Tibial artery (tissue), 4 donors: ENCODE measurements at places on chromosomes 7 and 10.

- no peak for DNase-seq
Observed at GRCh38 chr7:24896031-24896501, 83.9 kb downstream of the OSBPL3 start.

DNA sequence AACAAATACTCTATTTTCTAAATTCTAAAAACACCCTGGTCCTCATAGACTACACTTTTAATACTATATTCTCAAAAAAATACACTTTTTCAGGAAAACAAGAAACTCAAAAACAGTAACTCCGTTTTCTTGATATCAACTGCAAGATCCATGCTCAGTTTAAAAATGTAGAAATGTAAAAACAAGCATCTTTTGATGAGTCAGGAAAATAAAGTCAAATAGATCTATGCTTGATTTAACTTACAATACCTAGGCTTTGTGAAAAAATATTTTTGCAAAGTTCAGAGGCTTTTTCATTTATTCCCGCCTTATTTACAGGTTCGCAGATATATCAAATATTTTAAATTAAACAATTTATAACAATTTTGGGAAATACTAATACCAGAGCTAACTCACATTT is 33.6 kb downstream of the POT1 start:
- no peak for DNase-seq

- DNase-seq: no peak
Observed at GRCh38 chr10:104340111-104340526, 1.9 kb upstream of the ITPRIP start.

DNA sequence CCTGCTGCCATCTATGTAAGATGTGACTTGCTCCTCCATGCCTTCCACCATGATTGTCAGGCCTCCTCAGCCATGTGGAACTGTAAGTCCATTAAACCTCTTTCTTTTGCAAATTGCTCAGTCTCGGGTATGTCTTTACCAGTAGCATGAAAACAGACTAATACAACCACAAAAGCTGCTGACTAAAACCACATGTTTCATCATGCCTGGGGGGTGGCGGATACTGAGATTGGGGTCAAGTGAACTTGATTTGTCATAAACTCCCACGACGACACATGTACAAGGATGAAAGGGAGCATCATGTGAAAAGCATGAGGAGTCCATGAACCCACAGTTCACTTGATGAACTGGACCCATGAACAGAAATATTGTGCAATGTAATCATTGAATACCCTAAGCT is 134.9 kb upstream of the ANK3 start:
- DNase-seq: no peak

DNA sequence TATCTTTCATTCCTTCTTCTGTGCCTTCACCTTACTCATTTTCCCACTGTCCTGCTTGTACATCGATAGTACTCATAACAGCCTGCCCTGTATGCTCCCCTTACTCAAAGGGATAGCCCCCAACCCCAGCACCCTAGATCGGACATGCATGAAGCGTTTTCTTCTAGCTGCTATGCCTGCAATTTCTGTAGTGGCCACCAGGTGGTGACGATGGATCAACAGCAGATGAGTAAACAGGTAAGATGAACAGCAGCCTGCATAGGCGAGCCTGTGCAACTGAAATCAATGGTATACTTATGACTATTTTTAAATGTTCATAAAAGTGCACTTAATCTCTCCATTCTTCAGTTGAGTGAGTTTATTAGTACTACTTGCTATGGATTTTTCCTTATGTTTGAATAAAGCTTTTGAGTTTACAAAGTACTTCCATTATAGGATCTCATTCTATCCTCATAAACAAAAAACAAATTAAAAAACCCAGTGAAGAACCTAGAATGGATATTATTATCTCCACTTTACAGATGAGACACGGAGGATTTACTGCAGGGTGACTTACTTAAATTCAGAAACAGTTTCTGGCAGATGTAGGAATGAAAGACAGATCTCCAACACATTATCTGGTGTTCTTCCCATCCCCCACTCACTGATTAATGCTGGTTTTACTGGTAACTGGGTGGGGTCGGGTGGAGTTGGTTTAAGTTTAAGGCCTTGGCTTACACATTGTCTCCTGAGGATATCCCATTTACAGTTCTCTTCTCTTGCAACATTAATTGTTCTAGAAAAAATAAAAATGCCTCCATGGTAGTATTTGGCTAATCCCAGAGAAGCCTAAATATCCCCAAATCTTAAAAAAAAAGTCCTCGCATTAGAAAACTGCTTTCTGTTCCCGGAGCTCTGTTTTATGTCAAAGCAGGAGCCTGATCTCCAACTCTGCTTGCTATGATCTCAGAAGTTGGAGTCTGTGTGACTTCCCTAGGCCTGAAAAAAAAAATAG is 222.1 kb downstream of the GLI3 start:
- DNase-seq: no peak

GRCh38 chr10:18005445-18005780 is 53.7 kb downstream of the SLC39A12 start:
- no peak for DNase-seq

- no peak for DNase-seq
Observed at GRCh38 chr10:103111031-103111917, 81.8 kb downstream of the NT5C2 start.

- no peak for DNase-seq
Observed at GRCh38 chr7:91082038-91082437, 182.2 kb upstream of the FZD1 start.

- DNase-seq: no peak
Observed at GRCh38 chr10:84308481-84309304, 19.7 kb upstream of the CCSER2 start.

DNA sequence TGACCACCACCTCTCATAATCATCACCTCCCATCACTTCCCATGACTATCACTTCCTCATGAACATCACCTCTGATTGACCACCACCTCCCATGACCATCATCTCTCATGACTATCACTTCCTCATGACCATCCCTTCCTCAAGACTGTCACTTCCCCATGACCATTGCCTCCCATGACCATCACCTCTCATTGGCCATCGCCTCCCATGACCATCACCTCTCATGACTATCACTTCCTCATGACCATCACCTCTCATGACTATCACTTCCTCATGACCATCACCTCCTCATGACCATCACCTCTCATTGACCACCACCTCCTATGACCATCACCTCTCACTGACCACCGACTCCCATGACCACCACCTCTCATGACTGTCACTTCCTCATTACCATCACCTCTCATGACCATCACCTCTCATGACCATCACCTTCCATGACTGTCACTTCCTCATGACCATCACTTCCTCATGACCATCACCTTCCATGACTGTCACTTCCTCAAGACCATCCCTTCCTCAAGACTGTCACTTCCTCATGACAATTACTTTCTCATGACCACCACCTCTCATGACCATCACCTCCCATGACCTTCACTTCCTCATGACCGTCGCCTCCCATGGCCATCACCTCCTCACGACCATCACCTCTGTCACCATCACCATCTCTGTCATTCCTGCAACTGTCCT is 51.6 kb downstream of the PDGFA start:
- peak; percentile 33 for DNase-seq

GRCh38 chr7:401495-401894 is 111.5 kb downstream of the FOXL3 start:
- DNase-seq: no peak

GRCh38 chr10:109892117-109892516 is 31.2 kb downstream of the XPNPEP1 start:
- DNase-seq: no peak

DNA sequence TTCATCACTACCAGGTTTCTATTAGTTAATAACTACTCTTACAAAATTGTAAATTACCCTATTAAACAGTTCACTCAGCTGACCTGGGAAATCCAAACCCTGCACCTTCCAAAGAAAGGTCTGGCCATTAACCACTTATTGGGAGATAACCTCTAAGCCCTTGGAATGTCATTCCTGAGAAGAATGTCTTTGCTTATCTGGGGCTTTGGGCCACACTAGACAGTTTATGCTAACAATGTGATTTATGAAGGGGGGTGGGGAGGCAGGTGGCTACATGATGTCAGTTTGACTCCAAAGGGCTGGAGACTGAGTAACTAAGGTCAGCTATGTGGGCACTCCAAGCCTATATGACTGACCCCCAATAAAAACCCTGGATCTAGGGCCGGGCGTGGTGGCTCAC is 50.7 kb downstream of the AKR1D1 start:
- DNase-seq: no peak

- no peak for DNase-seq
Observed at GRCh38 chr10:18010050-18010449, 58.3 kb downstream of the SLC39A12 start.

DNA sequence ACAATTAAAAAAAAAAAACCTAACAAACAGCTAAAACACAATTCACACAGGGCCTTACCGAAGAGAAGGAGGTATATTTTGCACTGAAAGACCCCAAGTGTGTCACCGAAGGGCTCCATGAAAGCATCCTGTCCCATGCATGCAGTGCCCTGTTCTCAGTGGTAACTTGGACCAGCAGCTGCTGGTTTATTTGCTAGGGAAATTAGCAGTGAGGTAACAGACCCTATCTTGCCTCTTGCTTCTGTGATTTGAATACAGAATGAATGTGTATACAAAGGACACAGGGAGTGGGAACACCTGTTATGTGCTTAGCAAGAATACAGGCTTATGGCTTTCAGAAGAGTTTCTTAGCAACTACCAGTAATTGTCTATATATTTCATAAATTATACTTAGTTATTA is at the start of gene HEPACAM2:
TSS of gene HEPACAM2 (minus strand) at position 160 of the 400 bp plus-strand sequence.
- no peak for DNase-seq

- peak; percentile 87 for DNase-seq
Observed at GRCh38 chr10:5977471-5978229, at the start of gene IL15RA. IL15RA (minus strand) TSS chr10:5977543; CDS start chr10:5977492, 51 bp downstream.

- peak; percentile 98 for DNase-seq
Observed at GRCh38 chr7:112450807-112451761, 824 bp downstream of the IFRD1 start.

DNA sequence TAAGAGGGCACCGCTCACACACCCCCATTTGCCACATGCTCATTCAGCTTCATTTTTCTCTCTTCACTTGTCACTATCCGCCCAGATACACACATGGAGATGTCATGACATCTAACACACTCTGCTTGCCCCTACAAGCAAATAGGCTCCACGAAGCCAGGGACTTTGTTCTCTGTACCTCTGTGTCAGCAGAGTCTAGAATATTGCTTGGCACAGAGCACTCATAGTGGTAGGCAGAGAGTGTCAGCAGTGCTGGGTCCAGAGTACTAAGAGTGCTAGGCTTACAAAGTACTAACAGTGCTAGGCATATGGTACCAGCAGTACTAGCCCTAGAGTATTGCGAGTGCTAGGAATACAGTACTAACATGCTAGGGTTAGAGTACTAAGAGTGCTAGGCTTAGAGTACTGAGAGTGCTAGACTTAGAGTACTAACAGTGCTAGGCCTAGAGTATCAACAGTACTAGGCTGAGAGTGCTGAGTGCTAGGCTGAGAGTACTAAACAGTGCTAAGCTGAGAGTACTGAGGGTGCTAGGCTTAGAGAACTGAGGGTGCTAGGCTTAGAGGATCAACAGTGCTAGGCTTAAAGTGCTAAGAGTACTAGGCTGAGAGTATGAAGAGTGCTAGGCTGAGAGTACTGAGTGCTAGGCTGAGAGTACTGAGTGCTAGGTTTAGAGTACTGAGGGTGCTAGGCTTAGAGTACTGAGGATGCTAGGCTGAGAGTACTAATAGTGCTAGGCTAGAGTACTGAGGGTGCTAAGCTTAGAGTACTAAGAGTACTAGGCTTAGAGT is 166.1 kb downstream of the PRKAG2 start:
- no peak for DNase-seq

DNA sequence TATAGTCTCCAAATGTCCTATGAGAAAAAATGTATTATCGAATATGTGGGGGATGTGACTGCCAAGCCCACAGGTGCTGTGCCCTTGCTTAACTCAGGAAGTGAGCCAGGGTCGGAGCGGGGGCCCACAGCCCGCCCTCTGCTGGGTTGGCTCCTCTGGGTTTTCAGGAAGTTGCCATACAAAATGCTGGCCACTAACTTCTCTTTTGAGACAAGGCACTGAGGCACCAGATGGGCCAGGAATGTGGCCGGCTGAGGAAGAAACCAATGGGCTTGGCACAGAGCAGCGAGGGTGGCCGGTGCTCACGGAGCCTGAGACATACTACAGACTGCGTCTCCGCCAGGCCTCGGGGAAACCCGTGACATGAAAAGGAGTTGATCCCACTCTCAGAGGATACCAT is 58.9 kb downstream of the FAM53B start:
- peak; percentile 75 for DNase-seq

GRCh38 chr7:139382439-139382838 is 22.7 kb downstream of the LUC7L2 start:
- no peak for DNase-seq

DNA sequence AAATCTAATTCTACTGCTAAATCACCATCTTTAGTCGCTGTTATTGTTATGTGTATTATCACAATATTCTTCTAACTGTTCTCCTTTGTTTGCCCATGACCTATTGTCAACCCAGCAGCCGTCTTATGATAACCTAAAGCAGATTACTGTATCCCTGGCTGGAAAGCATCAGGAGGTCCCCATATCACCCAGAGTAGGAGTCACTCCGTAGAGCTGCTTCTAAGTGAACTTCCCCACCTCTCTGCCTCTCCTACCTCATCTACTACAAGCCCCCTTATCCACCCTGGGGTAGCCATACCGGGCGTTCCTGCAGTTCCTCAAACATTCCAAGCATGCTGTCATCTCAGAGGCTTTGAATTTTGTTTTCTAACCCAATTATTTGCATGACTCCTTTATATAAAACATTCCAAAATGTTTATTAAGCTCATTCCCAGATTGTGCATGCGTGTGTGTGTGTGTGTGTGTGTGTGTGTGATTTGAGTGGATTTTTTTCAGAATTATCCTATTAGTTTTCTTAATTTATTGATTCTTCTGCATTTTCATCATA is 39.7 kb downstream of the POU6F2 start:
- DNase-seq: no peak
